Cortex of kidney (tissue), 1 donor: ENCODE measurements at places on chromosomes 7 and 10.

DNA sequence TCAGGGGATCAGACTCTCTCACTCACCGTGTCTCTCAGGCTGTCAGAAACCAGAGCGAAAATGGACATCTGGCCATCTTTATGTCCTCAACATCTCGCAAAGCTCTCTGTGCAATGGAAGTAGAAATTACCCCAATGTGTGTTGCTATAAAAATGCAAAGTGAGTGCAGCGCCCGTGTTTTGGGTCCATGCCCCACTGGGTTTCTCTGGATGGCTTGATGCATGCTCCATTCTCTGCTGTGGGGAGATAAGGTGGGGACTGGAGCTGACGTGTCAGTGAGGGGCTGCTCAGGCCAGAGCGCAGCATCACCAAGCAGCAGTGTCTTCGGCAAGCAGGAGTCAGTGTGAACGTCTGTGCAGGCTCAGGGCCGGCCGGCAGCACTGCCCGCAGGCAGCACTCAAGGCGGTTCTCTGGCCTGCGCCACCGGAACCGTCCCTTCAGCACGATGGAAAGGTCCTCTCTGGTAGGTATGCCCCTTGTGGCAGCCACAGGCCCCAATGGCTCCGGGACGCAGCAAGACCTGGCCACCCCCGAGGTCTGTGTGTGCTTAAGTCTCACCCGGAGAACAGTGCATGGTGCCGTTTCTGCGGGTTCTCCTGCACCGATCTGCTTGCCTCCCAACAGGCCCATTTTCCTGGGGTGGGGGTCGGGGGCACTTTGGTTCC, 30.2 kb downstream of the WDR86 start:
- DNase-seq, result no peak

GRCh38 chr10:6929148-6929830, 349.2 kb upstream of the PRKCQ start:
- no peak for DNase-seq

GRCh38 chr7:35512716-35513115, 182.2 kb downstream of the HERPUD2 start:
- no peak for DNase-seq

DNA sequence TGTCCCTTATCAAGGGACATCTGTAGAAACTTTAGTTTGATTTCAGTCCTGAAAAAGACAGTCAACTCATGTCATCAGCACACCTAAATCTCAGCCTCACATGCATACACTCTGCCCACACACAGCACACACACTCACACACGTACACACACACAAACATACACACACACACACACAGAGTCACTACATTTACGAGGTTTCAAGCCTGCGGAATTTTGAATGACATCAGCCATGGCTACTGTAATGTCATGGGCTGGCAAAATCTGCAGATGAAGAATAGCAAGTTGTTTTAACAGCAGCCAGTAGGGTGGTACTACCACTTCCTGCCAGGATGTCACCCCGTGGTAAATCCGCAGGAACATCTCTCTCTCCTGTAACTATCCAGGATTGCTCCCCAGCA, 37.1 kb upstream of the EZH2 start:
- DNase-seq, result no peak

DNA sequence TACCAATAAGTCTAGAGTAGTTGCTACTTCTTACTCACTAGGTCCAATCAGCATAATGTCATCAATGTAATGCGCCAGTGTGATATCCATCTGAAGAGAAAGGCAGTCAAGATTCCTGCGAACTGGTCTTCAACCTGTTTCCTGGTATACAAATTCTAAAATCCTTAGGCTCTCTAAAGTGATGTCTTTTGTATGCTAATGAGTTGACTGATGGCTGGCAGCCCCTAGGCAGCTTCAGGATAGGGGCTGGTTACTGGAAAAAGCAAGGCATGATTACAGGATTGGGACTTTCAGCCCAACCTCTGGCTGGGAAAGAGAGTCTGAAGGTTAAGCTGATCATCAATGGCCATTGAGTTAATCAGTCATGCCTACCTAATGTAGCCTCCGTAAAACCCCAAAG, 250.2 kb upstream of the PTER start:
- no peak for DNase-seq

DNA sequence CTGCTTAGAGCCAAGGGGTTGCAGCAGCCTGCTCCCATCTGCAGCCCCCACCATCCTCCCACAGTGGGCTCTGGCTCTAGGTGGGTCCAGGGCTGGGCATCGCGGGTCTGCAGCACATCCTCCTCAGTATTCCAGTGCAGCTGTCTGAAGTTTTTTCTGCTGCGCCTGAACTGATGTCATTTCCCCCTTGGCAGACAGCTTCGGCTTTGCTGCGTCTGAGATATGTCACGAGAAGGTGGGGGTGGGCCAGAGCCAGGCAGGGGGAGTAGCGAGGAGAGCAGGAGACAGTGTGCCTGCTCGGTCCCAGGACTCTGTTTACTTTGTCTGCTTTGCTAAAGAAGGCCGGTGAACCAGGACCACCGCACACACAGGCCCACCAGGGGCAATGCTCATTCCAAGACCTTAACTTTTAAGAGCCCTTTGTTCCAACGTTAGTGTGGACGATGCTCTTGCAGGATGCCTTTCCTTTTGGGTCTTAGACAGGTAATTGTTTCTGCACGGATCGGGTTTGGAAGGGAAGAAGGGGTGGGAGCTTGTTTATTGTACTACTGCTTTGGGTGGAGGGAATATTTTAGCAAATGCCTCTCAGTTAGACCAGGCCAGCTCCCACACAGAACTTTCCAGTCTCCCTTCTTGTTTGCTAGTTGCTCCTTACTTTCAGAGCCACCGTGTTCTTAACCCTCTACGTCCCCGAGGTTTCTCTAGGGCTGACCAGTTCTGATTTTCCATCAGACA, 32.4 kb downstream of the WBP1L start:
- DNase-seq, result no peak

DNA sequence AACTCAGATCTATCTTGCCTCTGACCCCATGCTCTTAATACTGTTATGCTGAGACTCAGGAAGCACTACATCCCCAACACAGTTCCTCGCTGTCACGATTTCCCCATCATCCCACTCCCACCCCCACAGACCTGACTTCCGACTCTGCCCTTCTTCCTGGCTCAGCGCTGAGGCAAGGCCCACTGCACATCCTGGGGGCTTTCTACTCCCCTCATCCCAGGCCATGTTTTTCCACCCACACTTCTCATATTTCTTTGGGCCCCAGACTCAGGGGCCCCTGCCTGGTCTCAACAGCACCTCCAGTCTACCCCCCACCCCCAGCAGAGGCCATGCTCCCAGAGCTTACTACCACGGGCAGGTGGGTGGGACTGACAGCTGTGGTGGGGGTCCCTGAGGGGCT, 7.7 kb upstream of the NDST2 start:
- DNase-seq, result no peak

- no peak for DNase-seq
Observed at GRCh38 chr10:44244745-44245600, 139.9 kb downstream of the CXCL12 start.

GRCh38 chr7:149873970-149874643, 338 bp downstream of the ATP6V0E2 start:
- no peak for DNase-seq

- no peak for DNase-seq
Observed at GRCh38 chr7:37669818-37670217, 13.7 kb upstream of the GPR141 start.

GRCh38 chr10:9868499-9868898, 1149.2 kb upstream of the CELF2 start:
- DNase-seq, result no peak

DNA sequence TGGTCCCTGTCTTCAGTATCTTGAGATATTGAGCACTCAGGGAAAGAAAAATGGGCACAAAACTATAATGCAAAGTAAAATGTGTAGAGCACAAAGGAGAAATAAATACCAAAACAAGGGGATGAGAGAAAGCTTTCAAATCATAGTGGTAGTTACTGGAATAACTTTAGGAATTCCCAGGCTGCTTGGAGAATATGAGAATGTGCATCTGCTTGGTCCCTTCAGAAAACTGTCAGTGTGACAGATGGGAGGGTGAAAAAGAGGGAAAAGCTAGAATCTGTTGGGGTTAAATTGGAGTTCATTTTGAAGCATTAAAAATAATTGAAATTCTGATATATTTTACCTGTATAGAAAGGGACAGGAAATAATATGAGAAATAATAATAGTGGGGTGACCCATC, 15.3 kb downstream of the ST7 start:
- DNase-seq, result no peak

DNA sequence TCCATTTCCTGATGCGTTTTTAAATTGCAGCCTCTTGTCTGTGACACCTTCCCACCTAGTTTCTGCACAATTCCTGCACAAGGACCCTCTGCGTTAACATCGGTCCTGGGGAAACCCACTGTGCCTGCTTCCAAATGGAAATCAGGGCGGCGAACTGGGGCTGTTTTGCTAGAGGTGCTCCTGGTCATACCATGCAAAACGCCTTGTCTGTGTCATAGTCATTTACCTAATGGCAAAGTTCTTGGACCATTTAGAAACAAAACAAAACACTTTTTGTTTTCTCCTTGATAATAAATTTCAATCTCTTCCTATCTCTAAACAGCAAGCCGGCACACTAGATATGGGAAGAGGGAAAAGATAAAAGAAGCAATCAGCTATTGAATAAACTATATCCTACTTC, 206.9 kb upstream of the KLF14 start:
- no peak for DNase-seq

DNA sequence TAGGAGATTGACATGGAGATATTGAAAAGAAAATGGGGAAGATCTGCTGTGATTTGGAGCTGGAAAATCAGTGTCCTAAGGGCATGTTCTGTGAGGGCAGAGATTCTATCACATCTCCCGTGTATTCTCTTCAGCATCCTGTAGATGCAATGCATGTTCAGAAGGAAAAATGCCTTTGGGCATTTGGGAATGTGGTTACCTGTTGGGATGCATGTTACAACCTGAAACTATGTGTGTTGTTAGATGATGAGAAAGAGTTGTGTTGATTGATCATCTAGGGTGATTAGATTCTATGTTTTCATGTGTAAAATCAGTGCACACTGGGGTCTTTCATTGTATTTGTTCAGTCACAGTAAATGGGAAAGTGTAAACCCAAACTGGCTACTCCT, 14.7 kb downstream of the CUZD1 start:
- DNase-seq, result no peak

- no peak for DNase-seq
Observed at GRCh38 chr10:32204606-32205005, 142.4 kb downstream of the EPC1 start.

GRCh38 chr10:46530249-46531186, 25.9 kb downstream of the GPRIN2 start:
- no peak for DNase-seq

DNA sequence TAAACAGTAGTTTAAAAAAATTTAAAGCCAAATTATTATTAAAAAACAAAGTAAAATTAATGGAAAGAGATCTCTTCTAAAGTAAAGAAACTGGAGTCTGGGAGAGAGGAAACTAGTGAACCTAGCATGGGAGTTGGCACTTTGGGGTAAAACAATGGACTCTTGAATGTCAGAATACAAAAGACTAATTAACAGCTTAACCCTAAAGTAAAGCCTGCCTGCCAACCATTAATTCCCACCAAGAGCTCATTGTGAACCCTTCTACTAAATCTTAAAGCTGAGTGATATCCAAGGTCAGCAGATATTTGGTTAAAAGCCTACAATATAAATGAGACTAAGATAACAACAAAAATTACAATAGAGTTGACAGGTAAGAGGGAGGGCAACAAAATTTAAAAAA, 36.5 kb downstream of the KMT2C start:
- no peak for DNase-seq

- no peak for DNase-seq
Observed at GRCh38 chr7:327991-328702, 38.2 kb downstream of the FOXL3 start.

GRCh38 chr10:89555688-89556445, 20.5 kb upstream of the SLC16A12 start:
- DNase-seq, result no peak

DNA sequence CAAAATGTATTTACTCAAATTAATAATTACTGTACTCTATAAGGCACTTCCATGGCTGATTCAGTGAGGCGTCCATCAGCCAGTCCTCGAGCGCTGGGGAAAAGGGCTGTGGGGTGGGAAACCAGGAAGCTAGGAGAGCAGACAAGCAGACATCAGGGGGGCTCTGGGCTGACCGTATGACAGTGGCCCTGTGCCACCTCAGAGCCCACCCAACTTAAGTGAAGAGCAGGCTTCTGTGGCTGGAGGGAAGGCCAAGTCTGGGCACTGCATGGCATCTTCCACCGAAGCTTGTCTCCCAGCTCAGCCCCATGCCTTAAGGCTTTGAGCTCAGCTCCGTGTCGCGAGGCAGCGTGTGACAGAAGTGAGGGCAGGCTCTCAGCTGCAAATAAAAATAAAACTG, 464.5 kb upstream of the ZMIZ1 start:
- no peak for DNase-seq

DNA sequence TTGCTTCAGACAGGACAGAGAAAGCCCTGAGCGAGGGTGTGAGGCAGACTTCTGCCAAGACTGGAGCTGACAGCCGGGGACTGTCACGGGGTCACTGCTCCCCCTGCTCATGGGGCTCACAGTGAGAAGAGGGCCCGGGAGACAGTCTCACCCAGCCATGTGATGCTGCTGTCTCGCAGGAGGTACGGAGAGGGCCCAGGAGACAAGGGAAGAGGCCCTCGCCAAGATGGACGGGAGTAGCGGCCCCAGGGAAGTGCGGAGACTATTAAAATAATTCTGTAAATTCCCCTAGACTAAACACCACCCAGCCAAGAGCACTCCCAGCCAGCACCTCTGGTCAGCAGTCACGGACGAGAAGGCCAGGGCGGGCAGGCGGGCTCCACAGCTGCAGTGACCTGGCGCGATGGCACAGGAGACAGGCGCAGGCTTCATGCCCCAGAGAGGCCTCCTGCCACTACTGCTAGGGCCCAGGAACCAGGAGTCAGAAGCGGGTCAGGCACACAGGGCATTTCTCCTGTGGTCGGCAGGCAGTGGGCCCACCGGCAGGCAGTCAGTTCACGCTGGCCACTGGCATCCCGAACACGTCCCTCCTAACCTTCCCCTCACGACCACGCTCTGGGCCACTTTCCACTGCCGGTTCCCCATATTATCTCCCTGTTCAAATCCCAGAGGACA, 24.1 kb downstream of the WDR86 start:
- DNase-seq, result no peak

DNA sequence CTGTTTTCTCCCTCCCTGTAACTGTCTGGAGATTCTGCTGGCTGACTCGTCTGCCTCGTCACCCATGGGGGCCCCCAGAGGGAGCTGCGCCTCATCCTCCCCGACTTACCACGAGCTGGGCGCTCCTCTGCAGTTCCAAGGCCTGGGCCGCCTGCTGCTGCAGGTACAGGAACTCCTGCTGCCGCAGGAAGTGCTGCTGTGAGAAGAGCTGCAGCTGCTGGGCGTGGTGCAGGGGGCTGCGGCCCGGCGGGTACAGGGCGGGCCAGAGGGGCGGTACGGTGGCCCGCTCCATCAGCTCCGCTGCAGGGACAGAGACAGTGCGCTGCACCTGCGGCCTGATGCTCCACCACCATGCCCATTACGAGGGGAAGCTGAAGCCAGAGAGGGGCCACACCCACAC, 47.7 kb downstream of the TNRC18 start:
- DNase-seq, result no peak

DNA sequence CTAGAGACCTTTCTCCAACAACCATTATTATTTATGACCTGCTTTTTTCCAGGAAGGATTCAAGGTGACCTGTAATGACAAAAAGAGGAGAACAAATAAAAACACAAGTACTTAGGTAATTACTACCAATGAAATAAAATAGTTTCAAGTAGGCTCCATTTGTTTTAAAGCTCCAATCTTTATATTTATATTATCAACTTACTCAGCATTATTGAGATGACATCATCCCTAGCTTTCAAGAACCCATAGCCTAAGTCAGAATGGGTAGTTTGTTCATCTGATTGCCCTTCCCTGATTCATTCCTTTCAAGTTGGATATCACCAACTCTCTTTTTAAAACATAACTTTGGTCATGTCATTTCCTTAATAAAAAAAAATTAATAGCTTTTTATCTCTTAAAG, 131.5 kb downstream of the GRM3 start:
- DNase-seq, result no peak
